ENCODE measurements at places on chromosomes 16 and 17.
A peak's percentile ranks its signal among the peaks of the same experiment; 100 is the strongest.

GRCh38 chr17:44840936-44841335, 6.7 kb upstream of the HIGD1B start:
- DNase-seq, result no peak

- no peak for DNase-seq
Measured at GRCh38 chr17:44847586-44847985, at the start of gene HIGD1B. HIGD1B (plus strand) TSS chr17:44847883; CDS start chr17:44848153, 270 bp downstream.

DNA sequence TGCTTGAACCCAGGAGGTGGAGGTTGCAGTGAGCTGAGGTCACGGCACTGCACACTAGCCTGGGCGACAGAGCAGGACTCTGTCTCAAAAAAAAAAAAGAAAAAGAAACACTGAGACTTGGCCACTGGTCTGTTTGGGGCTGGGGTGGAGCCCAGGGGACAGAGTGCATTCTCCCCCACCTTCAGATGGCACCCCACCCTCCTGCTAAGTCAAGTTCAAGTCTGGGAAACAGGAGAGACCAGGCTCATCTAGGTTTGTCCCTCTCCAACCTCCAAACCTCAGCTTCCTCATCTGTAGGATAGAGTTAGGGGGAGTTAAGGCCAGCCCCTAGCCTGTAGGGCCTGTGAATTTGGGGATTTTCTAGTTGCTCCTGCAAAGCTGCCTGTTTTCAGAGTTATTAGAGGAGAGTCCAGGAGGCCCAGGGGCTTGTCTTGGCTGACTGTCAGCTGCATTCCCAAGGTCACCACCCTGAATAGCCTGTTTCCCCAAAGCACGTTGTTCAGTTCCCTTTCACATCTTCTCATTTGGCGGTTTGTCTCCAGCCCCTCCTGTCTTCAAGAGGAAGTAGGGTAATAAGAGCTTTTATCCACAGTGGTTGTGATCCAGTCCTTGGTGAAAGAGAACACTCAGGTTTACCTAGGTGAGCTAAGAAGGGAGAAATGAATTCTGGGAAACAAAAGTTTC, 2.2 kb downstream of the MT3 start:
- peak; percentile 32 for DNase-seq

DNA sequence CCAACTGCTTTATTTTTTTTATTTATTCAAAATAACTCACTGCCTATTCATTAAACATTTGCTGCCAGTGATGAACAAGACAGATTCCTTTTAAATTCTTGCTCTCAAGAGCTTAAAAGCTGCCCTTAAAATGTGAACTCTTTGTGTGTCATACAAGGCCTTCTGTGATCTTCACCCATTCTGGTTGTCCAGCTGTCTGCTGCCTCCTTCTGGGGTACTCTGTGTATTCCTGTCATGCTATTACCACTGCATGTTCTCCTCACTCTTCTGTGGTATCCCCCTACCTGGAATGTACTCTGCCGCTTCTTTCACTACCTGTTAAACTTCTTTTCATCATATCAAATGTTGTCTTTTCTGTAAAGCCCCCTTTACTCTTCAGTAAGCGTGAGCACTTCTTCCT, 165.8 kb downstream of the CHD9 start:
- peak; percentile 63 for DNase-seq

DNA sequence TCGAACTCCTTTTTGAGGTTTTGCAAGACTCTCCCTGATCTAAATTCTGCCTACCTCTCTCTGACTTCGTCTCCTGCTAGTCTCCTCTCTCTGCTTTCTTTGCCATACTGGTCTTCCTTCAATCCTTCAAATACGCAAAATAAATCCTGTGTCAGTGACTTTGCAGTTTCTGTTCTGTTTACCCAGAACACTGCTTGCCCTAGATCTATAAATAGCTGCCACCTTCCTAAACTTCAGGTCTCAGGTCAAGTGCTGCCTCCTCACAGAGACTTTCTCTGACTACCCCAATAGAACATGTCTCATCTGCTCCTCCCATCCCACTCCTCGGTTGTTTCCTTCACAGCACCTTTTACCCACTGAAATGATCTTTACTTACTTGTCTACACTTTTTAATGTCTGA, 78.9 kb downstream of the TRIM37 start:
- no peak for DNase-seq

DNA sequence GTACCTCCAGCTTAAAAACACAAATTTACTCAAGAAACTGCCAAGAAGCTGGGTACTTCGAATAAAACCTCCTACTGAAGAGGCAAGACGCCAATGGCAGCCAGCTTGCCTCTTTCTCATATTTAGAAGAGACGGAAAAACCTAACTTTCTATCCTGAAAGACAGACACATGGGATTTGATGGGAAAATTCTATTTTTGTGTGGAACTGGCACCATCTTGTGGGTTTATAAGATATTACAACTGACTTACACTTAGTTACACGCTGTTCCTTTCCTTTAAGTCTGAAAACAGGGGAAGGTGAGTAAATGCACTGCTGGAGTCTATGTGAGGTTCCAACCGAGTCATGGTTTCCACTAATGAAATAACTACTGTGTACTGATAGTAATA, 10.3 kb downstream of the ZNF18 start:
- DNase-seq, result peak; percentile 43

GRCh38 chr16:59179446-59180082, 445.4 kb upstream of the GOT2 start:
- DNase-seq, result no peak

DNA sequence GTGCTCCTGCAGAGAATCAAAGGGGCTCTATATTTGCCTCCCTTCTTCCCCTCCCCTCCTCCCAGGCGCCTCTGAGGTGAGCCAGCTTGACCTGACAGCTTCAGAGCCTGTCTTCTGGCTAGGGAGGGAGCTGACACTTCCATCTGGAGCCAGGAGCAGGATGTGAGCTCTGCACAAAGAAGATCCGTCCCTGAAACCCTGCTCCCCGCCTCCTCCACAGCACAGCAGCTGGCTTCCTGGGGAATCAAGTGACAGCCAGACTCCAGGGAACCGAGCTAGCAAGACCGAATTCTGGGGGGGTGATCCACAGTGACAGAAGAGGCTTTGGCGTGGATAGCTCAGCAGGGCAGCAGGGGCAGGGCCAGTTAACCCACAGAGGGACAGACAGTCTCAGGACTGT, 37.2 kb downstream of the CCDC182 start:
- DNase-seq, result no peak

DNA sequence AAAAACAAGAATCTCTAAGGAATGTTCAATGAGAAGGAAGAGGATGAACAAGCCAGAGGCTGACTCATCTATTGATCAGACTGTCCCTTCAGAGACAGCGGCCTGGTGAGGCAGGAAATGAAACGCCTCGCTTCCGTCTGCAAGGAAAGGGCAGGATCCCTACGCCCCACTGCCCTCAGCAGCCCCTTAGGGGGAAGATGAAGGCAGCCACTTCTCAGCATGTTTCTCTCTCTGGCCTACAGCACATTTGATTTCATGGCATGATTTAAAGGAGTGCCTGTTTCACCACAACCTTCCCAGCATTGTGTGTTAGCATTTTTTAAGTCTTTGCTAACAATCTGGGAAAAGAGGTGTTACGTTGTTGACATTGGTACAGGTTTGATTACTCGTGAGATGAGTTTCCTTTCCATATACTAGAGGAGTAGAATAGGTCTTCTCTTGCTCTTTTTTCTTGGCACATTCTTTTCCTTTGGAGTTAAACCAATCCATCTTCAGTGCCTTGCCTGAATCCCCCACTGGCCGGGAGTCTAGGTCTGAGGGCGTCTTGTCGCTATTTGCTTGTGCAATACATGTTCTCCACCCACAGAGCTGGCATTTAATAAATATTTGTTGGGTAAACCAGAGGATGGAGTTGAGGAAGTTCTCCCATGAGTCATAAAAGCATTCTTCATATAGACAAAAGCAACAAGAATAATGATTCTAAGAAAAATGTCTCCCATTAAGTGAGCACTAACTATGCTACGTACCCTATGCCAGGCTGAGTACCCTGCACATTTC, 47.4 kb downstream of the RBFOX3 start:
- DNase-seq, result no peak

GRCh38 chr16:87607223-87607622, 4.9 kb downstream of the JPH3 start:
- DNase-seq, result no peak

DNA sequence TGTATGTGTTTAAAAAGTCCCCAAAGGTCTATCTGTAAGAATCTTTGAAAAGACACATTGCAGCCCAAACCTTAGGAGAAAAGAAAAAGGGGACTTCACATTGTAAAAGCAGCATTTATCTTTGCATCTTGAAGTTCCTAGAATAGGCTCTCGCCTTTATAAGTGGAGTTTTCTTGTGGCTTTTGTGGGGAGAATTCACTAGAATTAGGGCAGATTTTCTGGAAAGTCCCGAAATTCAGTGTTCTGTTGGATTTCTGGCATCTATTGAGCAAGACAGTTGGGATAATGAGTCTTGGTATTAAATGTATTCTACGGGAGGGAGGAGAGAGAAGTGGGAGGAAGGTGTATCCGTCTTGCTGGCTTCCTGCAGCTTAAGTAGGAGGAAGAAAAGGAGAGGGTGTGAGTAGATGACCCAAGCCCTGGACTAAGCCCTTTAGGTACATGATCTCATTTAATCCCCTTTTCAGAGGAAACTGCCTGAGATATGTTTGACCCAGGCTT, 62.6 kb downstream of the PRKCA start:
- no peak for DNase-seq

- DNase-seq, result peak; percentile 20
Measured at GRCh38 chr17:72658675-72659074, 433.8 kb downstream of the SLC39A11 start.

DNA sequence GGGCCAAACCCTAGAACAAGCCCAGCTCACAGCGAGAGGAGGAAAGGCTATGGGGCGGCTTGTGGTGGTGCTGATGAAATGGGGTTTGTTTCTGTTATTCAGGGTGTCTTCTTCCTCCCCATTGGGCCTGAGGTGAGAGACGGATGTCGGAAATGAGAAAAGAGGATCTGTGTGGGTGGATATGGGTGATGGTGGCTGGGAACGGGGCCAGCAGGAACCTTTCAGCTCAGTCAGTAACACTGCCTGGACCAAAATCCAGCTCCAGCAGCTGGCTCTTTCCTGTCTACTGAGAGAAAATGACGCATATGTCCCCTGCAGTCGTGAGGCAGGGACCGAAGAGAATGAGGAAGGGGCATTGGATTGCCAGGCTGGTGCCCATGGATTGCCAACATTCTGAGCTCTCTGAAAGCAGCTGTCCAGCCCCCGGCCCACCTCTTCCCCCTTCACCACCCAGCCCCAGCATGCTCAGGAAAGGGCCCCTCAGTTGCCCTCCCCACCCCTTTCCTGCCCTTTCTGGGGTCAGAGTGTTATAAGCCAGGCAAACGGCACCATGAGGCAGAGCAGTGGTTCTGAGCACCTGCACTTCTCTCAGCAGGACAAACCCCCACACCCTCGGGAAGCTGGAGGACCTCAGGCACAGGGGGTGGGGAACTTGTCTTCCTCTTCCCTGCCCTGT, 4.0 kb downstream of the MYH3 start:
- peak; percentile 35 for DNase-seq

DNA sequence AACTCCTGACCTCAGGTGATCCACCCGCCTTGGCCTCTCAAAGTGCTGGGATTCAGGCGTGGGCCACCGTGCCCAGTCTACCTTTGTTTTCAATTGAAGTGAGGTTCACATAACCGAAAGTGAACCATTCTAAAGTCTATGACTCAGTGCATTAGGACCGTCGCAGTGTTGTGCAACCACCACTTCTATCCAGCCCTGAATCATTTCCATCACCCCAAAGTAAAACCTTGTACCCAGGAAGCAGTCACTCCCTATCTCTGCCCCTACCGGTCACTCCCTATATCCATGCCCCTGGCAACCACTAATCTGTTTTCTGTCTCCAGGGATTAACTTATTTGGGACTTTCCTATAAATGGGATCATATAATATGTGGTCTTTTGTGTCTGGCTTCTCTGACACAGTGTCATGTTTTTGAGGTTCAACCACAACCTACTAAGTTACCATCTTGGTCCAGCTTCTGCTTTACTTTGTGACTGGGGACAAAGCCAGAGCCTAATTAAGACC, 28.3 kb upstream of the CDC42EP4 start:
- DNase-seq, result peak; percentile 8

- DNase-seq, result peak; percentile 90
Measured at GRCh38 chr16:88798772-88799455, 4.7 kb upstream of the CDT1 start.

DNA sequence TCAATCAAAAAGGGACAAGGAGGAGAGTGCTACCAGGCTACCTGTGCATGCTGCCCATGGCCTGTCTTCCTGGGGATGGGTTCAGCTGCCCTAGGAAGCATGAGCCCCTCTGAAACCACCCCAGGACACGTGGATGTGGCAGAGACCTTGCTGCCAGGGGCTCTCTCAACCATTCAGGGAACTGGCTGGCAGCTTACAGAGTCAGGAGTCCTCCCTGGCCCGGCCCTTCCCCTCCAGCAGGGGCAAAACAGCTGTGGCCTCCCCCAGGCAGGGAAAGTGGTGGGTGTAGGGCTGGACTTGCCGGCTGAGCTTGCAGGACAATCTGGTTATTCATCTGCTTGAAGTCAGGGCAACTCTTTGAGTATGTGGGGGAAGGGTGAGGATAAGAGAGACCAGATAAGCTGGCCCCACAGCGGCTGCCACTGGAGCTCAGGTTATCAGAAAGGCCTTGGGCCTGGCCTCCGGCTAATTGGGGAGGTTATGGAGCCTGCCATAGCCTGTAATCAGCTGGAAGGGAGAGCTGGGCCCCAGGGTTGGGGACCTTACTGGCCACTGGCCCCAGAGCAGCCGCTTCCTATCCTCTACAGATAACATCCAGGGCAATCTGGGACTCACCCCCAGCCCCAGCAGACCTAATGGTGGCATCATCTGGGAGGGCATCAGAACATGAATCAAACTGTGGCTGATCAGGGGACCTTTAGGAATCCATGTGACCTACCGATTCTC, 5.6 kb upstream of the TBX2 start:
- no peak for DNase-seq

- no peak for DNase-seq
Measured at GRCh38 chr17:34549966-34550365, 29.4 kb upstream of the TMEM132E start.

DNA sequence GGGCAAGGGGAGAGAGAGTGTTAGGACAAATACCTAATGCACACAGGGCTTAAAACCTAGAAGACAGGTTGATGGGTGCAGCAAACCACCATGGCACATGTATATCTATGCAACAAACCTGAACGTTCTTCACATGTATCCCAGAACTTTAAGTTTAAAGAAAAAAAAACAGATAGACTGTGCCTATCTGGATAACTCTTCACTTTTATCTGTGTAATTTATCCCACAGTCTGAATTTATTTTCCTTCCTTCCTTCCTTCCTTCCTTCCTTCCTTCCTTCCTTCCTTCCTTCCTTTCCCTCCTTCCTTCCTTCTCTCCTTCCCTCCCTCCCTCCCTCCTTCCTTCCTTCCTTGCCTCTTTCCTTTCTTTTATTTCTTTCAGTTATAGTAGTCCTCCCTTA, 370.7 kb downstream of the CDH8 start:
- no peak for DNase-seq

GRCh38 chr17:72101526-72101925, 19.3 kb upstream of the SOX9 start:
- no peak for DNase-seq

DNA sequence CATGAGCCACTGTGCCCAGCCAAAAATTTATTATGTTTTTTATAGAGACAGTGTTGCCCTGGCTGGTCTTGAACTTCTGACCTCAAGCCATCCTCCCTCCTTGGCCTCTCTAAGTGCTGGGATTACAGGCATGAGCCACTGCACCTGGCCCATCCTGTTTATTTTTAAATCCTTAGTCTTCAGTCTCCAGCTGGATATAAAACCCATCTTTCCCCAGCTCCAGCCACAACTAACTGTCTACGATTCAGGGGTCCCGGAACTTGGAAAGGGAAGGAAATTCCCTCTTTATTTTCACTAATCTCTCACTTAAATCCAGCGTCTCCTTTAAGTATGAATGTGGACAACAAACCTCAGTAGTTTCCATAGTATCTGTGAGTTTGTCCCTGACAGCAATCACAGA, 62.2 kb downstream of the IQCK start:
- no peak for DNase-seq

- no peak for DNase-seq
Measured at GRCh38 chr17:63822537-63822936, 4.7 kb upstream of the PSMC5 start.
